Epithelial cell of proximal tubule (primary cell): ENCODE measurements at places on chromosomes 11 and 22. TPM values are rescaled to one million over a fixed set of nuclear protein-coding genes. Genes with fewer than 3 reads are reported as not detected.

GRCh38 chr22:24576778-24577177, 16.1 kb downstream of the LRRC75B start:
- no peak for DNase-seq

The VWCE gene
- total RNA-seq: 0.65 and 3.5 TPM in 2 replicates

GRCh38 chr11:11499300-11499699, 122.5 kb downstream of the GALNT18 start:
- DNase-seq: no peak

The ST14 gene
- total RNA-seq: 43.9 and 75.5 TPM in 2 replicates

DNA sequence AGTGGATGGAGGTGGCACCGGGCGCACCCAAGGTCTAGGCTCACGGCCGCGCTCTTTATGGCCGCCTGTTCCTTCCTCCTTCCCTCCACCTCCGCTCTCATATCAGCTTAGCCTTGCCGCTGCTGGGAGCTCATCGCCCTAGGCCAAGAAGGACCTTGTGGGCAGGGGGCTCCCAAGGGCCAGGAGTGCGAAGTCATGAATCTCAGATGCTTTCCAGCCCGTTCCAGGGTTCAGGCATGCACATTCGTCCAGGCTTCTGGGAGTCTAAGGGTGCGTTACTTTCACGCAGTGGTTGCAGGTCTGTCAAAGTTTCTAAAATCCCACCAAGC, 4.1 kb upstream of the GALR3 start:
- DNase-seq: no peak
